ENCODE measurements at places on chromosomes 2 and 18.

- no peak for DNase-seq
These were observed 159.2 kb downstream of the RAPGEF4 start for GRCh38 chr2:172894689-172895387.

DNA sequence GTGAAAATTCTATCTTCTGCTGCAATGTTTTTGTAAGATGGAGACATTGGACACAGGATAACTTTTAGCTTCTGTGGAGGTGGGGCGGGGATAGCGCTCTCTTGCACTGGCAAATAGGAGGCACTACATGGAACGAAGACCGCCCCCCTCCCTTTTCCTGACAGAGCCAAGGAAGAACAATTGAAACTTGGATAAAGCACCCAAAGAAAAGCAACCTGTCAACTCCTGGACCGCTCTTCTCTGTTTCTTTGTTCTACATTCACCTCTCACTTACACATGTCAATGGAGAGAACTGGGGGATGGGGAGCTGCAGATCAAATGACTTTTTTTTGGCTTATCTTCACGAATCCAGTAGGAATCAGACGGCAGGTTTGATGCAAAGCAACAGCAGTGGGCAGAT is 126.3 kb upstream of the CHAC2 start:
- no peak for DNase-seq

GRCh38 chr2:128793404-128793803 is 474.7 kb upstream of the HS6ST1 start:
- no peak for DNase-seq

- no peak for DNase-seq
These were observed 182.9 kb upstream of the ID2 start for GRCh38 chr2:8498994-8499393.

DNA sequence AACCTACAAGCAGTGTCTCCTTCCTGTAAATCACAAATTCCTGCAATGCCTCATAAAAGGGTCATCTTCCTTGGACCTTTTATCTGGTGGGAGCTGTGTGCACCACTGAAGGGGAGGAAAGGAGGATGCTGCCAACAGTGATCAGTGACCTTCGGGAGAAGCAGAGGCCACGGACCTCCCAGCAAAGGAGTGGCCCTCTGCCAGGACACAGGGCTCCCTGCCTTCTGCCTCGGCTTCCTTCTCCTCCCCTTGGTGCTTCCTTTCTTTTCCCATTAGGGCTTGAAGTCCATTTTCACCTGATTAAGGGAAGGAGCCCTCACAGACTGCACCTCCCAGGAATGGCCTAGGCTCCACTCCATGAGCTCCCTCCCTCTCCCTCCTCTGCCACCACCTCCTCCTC is 85.3 kb upstream of the ITGA6 start:
- DNase-seq = no peak

DNA sequence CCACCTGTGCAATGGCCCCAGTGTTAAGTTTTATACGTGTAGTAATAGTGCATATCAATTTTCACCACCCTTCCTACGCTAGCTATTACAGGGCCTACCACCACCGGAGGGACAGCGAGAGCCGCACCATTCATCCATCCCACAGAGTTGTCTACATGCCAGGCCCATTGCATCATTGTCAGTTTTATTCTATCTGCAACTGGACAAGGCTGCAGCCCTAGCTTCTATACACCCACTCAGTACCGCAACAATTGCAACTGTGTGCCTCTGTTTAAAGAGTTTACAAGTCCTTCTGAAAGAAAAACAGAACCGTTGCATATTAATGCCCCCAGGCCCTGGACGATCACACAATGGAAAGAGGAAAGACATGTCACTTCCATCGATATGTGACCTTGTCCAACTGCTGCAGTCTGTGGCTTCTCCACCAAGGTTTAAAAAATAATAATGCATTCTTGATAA is 58.6 kb downstream of the ZEB2 start:
- DNase-seq = no peak

DNA sequence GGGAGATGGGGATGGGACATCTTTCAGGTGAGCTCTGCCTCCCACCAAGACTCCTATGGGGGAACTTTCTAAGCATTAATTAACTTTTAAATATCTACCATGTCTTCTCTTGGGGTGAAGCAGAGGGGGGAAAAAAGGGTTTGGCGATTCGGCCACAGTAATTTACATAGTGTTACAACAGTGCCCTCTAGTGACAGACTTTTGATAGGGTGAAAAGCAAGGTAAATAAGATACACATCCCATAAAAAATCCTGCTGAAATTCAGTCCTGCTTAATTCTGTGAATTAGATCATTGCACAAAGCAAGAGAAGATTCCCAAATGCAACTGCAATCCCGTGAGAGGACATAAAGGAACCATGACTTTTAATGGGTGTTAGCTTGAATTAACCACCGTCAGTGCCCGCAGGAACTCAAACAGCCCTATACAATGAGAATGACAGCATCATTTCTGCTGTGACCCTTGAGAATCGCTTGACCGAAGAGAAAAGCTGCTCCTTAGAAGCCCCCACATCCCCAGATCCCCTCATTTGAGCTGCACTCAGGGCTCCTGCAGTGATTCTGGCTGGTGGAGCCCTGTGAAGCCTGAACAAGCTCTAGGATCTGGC is 32.8 kb downstream of the FAM124B start:
- no peak for DNase-seq

DNA sequence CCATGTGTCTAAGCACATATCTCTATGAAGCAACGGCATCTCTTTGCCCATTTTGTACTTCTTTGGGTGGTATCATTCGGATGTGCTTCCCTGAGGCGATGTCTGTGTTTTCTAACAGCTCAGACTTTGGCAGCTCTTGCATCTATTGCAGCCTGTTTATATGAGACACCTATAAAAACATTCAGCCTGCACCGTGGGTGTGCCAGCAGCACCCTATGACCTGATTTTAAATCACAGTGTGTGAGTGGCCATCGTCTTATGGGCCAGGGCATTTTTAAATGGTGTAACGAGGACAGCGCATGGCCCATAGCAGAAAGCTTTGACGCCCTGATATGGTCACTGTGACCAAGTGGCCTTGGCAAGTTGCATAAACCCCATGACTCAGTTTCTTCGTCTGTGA is 12.9 kb downstream of the NPAS2 start:
- DNase-seq = no peak

Measured in T-helper 2 cell (primary cell).